ENCODE measurements at places on chromosomes 1 and 21.
A peak's percentile ranks its signal among the peaks of the same experiment; 100 is the strongest.

GRCh38 chr21:23374155-23374554 is 2233.1 kb downstream of the MRPL39 start:
- no peak for DNase-seq

DNA sequence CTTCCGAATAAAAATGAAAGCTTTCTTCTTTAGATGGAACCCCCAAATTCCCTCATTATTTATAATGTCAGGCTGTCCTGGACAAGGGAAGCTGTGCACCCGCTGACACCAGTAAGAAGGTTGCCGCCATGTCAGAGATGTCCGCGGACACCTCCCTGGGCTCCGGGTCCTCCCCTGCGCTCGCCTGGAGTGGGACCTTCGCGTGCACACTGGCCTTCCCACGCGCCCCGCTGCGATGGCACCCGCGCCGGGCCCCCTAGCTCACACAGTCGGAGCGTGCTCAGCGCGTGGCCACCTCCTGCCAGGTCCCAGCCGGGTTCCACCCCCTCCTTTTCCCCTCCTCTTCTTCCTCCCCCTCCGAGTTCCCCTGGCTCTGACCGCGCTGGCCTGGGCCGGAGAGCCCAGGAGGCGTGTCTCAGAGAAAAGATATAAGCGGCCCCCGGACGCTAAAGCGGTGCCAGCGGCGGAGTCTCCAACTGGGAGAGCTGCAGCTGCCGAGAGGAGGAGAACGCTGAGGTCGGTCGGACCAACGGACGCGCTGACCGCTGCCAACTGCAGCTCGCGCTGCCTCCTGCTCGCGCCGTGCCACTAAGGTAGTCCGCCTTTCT is at the start of gene G0S2:
Gene G0S2 (plus strand): TSS at position 456 of the 608 bp plus-strand sequence. CDS start 273 bp downstream, outside the sequence.
- DNase-seq: peak; percentile 29

DNA sequence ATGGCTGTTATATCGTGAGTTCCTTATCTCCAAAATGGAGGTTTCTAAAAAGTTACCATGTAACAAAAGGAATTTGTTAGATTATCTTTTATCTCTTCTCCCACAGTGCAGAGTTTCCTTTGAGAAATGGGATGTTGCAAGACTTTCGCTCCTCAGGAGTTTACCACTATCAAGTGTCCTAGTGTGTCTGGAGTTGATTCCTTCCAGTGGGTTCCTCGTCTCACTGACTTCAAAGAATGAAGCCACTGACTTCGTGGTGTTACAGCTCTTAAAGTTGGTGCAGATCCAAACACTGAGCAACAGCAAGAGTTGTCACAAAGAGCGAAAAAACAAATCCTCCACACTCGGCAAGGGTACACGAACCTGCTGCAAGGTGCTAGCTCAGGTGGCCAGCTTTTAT is 37.0 kb downstream of the SPAG17 start:
- no peak for DNase-seq

DNA sequence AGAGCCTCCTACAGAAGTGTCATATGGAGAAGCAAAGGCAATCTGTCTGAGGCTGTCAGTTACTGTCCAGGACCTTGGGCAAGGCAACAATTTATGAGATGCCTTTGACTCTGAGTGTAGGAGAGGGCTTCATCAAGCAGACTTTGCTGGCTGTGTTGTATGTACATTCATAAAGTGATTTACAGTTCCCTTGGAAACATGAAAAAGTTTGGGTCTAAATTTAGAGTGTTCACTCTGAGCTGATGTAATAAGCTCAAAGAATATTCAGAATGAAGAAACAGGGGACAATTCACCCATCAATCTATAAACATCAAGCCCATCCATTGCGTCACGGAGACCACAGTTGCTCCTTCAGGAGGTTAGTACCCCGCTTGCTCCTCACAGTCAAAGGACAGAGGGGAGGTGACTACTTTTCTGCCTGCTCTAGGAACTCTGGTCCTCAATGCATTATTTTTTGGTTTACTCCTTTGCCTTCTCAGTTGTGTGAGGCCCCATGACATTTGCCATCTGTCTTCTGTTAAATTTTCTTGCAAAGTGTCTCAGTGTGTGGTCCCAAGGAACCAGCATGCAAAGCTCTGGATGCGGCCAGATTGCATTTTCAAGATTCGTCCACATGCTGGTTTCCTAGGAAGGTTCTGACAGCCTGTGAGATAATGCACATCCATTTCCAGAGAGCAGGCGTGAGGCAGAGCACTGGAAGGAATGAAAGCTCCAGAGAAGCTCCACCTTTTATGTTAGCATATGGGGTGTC is 241.1 kb upstream of the KIAA0040 start:
- DNase-seq: no peak

GRCh38 chr1:11485191-11485590 is 6.2 kb downstream of the DISP3 start:
- no peak for DNase-seq

DNA sequence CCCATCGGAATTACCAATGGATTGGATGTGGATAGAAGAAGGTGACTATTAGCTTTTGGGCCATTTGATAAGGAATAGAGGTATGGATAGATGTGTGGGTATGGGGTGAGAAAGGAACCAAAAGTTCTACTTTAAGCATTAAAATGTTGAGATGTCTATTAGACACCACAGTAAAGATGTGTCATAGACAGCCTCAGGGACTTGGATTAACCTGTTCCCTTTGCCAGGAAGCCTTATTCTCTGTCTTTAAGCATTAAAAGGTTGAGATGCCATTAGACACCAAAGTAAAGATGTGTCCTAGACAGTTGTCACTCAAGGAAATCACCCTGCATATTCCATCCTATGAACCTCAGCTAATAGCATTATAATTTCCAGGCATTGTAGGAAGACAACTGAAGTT is 11.0 kb upstream of the DENND1B start:
- DNase-seq: no peak

DNA sequence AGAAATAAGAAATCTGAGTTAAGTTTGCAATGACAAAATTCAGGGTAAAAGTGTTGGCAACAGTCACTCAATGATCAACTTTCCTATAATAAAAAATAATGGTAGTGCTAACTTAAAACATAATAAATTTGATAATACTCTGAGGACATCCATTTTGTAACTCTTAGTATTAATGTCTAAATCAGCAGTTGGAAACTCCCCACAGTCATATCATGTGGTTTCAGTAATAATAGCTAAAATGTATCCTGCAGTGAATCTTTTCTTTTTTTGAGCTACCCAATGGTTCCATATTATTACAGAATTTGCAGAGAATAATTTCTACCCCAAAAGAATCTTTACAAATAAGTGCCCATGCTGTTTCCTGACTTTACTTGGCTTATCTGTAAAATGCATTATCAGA is 286.7 kb downstream of the PTPRC start:
- no peak for DNase-seq

- no peak for DNase-seq
Observed at GRCh38 chr1:78843111-78843510, 163.4 kb downstream of the ADGRL4 start.

DNA sequence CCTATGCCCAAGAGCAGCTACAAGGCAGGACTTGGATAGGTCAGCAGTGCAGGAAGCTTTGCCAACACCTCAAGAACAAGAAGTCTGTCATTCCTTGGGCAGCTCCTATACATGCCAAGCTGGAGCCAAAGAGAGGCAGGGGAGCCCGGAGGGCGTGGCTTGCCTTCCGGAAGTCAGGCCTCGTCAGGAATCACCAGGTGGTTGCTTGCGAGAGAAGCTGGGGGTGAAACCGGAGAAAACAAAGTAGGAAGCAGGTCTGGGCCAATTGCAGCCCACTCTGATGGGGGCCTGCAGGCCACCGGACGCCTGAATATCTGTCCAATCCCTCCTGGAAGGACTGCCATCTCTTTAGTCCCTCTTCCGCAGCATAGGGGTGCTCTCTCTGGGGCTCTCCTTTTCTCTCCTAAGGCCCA is 794 bp upstream of the FAM76A start:
- peak; percentile 20 for DNase-seq

DNA sequence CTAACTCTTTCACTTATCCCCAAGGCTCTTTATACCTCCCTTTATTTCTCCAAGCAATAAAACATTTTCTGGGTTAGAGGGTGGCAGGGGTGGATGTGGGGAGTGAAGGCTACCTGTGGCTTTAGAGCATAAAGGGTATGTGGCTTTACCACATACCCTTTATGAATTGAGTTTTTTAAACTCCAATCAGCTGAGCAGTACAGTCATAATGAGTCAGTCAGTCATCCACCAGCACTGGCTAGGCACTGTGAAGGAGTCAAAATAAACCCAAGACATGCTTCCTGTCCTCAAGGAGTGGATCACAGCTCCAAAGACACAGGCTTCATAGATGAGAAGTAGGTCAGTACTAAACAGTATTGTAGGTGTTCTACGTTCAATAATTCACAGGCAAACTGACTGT is 2.6 kb upstream of the TDRD10 start:
- DNase-seq: no peak

DNA sequence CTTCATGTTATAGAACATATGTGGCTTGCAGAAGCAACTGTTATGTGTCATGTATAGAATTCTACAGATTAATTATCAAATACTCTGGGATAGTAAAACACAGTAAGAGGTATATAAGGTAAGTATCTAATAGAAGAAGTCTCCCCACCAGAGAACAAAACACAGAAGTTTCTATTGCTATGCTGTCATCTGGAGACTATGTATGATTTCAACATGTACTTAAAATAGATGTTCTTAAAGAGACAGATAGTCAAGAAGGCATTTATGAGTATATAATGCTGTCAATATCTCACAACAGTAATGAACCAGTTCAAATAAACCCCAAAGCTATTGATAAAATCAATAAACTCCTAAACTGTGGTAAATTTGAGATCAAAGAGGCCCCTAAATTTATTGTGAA is 8.1 kb upstream of the ADCY10 start:
- DNase-seq: no peak

DNA sequence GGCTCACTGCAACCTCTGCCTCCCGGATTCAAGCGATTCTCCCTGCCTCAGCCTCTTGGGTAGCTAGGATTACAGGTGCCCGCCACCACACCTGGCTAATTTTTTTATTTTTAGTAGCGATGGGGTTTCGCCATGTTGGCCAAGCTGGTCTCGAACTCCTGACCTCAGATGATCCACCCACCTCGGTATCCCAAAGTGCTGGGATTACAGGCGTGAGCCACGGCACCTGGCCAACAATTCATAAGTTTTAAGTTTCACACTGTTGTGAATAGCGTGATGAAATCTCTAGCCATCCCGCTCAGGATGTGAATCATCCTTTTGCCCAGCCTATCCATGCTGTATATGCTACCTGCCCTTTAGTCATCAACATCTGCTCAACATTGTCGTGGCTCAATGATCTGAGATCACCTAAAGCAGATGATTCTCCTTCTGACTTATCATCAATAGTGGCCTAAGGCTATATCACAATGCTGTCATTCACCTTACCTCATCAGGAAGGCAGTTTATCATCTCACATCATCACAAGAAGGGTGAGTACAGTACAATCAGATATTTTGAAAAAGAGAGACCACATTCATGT is 2.6 kb downstream of the PFDN2 start:
- no peak for DNase-seq

GRCh38 chr1:12748778-12749355 is 2.9 kb downstream of the CFAP107 start:
- no peak for DNase-seq

GRCh38 chr1:230584660-230585059 is 57.6 kb upstream of the COG2 start:
- no peak for DNase-seq

- DNase-seq: no peak
Observed at GRCh38 chr1:4137621-4138415, 237.7 kb upstream of the C1orf174 start.
